ENCODE measurements at places on chromosomes 7 and 10.

- no peak for DNase-seq
Observed at GRCh38 chr7:120735791-120736190, 122.2 kb downstream of the TSPAN12 start.

DNA sequence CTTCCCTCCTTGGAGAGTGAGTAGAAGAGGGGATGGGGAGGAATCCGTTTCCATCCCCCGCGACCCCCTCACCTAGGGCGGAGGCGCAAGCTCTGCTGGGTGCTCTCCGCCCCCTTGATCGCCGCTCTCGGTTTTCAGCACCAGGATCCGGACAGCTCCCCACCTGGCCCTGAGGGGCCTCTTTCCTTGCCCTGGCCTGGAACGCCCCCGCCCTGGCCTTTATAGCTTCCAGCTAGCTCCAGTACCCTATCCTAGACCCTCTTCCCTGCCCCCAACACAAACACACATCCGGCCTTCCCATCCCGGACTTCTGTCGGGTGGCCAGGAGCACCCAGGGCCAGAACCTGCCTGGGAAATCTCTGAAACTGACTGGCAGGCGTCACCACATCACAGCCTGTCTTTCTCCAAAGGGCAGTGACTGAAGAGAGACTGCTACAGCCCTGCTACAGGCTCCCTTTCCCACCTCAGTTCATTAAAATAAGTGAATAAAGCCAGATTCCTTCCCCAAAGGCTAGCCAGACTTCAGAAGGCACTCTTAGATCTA, 72.3 kb upstream of the LEP start:
- peak; percentile 72 for DNase-seq

DNA sequence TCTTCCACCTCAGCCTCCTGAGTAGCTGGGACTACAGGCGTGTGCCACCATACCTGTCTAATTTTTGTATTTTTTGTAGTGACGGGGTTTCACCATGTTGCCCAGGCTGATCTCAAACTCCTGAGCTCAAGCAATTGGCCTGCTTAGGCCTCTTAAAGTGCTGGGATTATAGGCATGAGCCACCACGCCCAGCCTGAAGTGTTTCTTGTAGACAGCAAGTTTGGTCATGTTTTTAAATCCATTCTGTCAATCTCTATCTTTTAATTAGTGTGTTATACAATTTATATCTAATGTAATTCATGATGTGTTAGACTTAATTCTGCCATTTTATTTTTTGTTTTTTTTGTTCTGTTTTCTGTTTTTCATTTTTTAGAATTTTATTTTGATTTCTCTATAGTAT, 17.2 kb upstream of the MXI1 start:
- no peak for DNase-seq

DNA sequence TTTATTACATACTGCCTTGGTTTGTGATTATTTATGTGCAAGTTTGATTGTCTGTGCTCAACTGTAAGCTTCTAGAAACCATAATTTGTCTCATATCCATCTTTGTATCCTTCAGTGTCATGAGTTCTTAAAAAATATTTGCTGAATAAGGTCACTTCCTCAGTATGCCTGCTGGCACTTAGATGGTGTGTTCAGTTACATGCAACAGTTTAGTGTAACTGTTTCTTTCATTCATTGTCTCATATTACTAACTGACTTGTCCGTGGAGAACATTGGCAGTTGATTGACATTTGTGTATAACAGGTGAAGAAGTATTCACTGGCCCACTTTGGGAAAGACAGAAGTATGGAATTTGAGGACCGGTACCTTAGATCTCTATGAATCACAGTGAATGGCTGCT, 236.9 kb downstream of the PRKG1 start:
- DNase-seq, result no peak

DNA sequence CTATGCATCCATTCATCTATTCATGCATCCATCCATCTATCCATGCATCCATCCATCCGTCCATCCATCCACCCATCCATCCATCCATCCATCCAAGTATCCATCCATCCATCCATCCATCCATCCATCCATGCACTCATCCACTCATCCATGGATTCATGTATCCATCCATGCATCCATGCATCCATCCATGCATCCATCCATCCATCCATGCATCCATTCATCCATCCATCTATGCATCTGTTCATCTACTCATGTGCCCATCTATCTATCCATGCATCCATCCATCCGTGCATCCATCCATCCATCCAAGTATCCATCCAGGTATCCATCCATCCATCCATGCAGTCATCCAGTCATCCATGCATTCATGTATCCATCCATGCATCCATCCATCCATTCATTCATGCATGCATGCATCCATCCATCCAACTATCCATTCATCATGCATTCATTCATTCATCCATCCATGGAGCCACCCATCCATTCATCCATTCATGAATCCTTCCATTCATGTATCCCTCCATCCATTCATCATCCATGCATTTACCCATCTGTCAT, 132.0 kb downstream of the DYNC2I1 start:
- no peak for DNase-seq

- DNase-seq, result no peak
Observed at GRCh38 chr10:72228318-72228751, 12.3 kb upstream of the ASCC1 start.

DNA sequence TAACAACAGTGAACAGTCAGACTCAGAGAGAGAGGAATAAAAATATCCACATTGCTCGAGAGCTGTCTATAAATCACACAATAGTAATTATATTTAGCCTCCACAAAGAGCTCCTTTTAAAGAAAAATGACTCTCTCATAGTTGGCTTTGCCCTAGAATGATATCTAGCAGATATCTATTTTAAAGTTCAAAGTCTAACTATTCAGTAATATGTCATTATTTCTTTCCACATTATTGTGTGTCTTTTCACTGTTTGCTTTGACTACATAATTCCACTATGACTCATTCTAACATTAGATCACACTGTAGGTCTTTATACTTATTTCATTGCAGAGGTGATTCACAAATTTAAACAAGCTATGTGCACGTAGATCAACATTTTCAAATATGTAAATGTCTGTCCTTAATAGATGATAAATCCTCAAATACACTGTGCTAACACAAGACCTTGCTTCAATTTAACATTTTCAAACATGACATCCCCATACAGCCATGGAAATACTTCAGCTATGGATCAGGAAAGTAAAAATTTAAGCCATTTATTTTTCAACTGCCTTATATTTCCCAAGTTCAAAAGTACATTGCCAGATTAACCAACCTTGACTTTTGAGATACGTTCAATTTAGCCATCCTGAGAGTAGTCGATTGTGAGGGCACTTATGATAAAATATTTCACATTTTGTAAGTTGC, 99.9 kb upstream of the AKR1E2 start:
- no peak for DNase-seq

DNA sequence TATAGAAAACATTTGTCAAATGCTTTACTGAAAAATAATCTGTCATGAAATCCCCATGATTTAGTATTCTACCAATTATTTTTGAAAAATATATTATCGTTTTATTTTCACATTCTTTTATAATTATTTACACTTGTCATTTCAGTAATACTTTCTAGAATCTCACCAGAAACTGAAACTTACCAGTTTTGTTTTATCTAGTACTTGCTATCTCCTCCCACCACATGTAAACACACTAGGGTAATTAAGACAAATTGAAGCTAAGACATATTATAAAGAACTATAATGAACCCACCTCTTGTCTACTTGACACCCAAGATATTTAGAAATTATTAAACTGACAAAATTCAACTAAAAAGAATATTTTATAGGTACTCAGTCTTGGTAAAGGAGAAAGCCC, 51.5 kb upstream of the GRM3 start:
- DNase-seq, result no peak

DNA sequence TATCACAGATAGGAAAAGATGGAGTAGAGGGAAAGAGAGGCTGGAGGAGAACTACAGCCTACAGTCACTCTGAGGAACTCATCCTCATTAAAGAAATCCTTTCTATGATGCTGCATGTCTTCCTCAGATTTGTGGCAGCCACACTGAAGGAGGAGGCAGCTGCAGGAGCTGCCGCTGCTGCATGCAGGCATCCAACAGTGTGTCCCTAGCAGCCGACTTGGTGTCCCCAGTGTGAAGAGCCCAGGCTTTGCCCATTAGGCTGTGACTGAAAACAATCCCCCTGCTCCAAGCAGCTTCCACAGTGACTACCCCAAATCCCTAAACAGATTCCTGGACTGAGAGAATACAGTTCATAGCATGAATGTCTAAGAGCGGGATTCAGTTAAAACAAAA, 23.1 kb downstream of the SKIDA1 start:
- DNase-seq, result no peak

DNA sequence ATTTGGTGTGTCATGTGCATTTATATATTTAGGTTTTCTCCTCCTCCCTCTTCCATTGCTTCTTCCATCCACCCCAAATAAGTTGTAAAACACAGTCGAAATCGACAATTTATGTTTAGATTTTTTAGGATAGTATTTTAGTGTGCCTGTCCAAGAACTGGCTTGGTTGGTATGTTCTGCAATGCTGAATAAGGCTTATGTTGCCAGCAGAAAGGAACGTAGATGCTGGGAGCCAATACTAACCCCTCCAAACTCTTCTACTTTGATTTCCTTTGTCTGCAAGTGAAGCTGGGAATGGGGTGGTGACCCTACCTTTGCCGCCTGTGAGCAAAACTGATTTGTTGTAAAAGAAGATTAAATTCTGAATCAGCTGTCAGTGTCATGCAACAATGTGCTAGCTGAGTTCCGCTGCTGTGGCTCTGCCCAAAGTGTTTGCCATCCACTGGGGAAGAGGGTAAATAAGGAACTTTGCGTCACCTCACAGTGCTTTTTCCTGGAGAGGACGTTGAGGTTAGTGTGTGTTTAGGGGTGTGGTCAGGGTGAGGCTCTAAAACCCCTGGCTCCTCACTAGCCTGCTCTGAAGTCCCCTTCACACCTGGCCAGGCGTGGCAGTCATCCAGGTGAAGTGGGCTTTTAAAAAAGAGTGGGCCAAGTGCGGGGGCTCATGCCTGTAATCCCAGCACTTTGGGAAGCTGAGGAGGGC, 44.4 kb downstream of the TACC2 start:
- no peak for DNase-seq

DNA sequence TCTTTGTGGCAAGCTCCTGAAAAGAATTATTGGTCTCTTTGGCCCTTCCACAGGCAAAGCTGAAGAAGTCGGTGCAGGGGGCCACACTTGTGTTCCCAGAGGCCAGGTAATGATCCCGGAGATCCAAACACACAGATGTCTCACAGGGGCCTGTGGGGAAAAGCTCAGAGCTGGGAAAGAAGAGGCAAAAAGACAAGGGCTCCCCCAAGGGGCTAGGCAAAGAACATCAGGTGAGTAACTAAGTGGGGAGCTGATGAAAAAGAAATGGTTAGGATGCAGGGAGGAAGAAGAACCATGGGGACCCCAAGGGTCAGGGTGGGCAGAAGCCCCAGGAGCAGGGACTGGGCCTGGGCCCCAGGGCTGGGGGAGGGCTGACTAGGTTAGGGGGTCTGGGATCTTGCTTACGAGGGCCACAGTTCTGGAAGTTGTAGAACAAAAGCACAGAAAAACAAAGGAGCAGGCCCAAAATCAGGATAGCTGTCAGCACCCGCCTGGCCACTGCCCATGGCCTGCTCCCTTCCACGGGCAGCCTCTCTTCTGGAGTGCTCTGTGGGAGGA, 1.1 kb downstream of the KEL start:
- DNase-seq, result no peak

GRCh38 chr10:90865401-90865800, 6.4 kb upstream of the RPP30 start:
- no peak for DNase-seq

DNA sequence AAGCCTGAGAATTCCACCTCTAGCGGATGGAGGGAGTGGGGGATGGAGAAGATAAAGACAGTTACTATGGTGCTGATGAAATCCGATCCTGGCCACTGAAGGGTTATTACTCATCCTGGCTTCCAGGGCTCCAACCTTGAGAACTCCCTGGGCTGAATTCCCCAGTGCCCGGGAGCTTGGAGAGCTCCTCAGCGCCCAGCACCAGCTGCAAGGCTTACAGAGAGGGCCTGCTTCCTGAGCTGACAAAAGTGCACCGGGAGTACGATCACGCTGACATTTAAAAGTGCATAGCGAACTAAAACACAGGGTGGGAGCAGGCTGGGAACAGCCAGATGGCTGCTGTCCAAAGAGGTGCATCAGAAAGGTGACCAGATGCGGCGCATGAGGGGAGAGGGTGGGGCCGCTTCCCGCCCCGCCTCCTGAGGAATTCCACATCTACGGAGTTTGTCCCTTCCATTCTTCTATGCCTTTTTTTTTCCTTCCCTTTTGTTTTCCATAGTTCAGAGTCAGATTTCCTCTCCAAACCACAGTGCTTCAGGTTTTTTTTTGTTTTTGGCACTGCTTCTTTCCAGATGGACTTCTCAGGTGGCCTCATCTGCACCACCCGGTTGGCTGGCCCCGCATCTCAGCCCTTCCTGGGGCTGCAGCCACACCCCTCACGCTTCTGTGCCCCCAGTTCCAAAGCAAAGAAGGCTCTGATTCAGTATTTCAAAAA, 62.4 kb upstream of the MKRN1 start:
- peak; percentile 20 for DNase-seq

DNA sequence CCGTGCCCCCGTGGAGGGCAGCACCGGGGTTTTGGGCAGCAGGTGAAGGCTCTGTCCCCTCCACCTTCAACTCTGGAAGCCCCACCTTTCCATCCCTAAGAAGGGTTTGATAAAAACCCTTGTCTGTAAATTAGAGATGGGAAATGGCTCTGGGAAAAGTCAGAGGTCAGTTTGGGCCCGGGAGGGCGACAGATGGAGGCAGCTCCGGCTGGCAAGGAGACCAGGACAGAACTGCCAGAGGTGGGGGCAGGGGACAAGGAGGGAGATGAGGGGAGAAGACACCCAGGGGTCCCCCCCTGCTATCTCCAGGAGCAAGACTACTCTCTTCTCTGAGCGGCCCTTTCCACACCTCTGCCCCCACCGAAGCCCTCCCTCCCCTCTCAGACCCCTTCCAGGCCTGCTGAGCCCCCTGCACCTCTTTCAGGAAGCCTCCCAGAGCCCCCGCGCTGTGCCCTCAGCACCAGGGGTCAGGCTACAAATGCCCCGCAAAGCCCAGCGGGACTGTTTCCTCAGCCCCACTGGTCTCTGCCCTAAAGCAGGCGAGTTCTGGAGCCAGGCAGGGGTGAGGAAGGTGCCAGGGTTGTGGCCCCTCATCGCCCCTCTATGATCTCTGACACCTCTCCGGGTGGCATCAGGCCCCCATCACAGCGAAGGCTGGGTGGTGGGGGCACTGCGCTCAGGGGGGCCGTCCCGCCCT, 980 bp upstream of the SH2B2 start:
- no peak for DNase-seq

DNA sequence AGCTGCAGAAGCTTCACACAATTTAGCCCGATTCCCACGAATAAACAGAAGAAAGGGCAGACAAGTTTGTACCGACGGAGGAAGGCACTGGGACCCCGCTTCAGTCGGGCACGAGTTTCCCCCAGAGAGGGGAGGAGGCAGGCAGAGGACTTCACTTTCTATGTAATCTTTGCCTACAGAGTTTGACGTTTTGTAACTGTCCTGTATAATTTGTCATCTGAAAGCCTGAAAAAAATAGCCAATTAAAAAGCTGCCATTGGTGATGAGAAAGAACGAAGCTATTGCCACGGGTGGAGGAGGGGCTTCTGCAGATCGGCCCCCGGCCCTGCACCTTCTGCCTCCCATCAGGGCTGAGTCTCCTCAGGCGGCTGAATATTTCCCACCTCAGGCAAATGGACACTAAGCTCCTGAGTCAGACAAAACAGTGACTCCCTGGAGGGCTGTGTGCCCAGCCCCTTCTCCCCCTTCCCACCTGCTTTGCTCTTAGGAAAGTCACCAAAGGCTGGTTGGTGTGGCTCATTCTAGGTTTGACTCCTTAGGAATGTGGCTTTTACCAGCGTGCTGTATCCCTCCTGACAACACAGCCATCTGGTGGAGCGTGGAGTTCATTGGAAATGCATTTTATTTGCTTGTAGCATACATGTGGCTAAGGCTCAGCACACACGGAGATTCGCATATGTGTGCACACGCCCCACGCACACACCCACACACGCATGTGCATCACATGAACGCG, 117.4 kb downstream of the VIPR2 start:
- no peak for DNase-seq
